CD4-positive, alpha-beta T cell treated with Interleukin-6 at 100 ng/mL for 8 hours (primary cell): ENCODE measurements at places on chromosomes 16 and 17.

- no peak for DNase-seq
Measured at GRCh38 chr16:19710191-19710908, 7.7 kb downstream of the KNOP1 start.

GRCh38 chr17:50719924-50720794 is 756 bp downstream of the LUC7L3 start:
- no peak for DNase-seq

GRCh38 chr16:84611041-84611440 is 6.8 kb downstream of the COTL1 start:
- no peak for DNase-seq

- no peak for DNase-seq
Measured at GRCh38 chr17:70644096-70644495, 474.8 kb downstream of the KCNJ2 start.

DNA sequence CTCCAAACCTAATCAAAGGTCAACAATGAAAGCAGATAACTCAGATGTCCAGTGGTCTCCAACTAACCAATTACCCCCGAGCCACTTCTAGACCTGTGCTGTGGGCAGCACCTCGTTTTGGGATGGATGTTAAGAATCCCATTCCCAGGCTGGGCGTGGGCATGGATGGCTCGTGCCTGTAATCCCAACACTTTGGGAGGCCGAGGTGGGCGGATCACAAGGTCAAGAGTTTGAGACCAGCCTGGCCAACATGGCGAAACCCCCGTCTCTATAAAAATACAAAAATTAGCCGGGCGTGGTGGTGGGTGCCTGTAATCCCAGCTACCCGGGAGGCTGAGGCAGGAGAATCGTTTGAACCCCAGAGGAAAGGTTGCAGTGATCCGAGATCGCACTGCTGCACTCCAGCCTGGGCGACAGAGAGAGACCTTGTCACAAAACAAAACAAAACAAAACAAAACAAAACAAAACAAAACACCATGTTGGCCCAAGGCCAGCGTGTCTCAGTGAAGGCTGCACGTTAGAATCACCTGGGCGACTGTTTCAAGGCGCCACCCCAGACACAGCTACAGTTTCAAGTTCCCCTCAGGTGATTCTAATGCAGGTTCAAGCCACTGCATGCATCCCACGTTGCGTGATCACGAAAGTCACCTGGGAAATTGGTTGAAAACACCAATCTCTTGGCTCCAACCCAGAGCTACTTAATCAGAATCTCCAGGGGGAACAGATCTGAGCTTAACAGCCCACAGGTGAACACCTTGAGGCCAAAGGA is 21.3 kb downstream of the COX4I1 start:
- no peak for DNase-seq

DNA sequence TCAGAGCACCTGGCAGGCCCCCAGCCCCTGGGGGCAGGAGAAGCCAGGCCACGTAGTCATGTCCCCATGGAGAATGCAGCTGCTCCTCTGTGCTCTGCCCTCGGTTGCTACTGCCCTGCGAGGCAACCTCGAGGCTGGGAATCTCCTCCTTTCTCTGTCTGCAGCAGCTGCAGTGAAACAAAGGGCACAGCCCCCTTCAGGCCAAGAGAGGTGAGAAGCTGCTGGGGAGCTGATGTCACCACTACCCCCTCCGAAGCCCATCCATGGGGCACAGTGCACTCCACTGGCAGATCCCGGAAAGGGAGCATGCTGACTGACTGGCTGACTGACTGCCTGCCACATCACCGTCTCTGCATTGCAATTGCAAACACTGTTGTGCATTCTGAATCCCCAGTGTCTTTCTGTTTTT is 103.7 kb downstream of the GRIN2A start:
- no peak for DNase-seq
